ENCODE measurements at places on chromosomes 3 and 15. TPM values are rescaled to one million over a fixed set of nuclear protein-coding genes. Genes with fewer than 3 reads are reported as not detected.

DNA sequence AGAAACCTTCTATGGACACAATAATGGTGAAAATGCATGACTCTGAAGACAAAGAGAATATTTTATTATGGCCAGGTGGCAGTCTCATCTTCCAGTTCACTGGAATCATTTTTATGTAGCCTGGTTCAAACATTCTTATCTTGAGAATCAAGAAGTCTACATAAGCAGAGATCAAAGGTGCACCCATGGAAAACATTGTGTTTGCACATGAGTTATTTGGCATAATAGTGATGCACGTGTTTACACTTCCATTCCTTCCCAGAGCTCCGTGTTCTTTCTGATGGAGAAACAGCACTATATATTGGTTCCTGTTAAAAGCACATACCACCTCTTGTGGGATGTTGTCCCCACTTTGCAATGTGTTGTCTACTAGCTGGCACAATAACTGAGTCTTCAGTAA is 572.2 kb downstream of the GRM7 start:
- no peaks in the 10 kb centered on the region for H3K27me3 ChIP-seq
- no peak overlapping the region for H3K4me3 ChIP-seq
- DNase-seq: no peak
- no peaks in the 10 kb centered on the region for H3K4me1 ChIP-seq
- no peak overlapping the region for H3K27ac ChIP-seq

- peaks cover 23% of the 10 kb centered on the region for H3K4me1 ChIP-seq
- H3K27me3 ChIP-seq: no peaks in the 10 kb centered on the region
- H3K4me3 ChIP-seq: no peak overlapping the region
- peak overlapping the region; percentile 8 for H3K27ac ChIP-seq
Observed at GRCh38 chr15:41695750-41696436, 35.7 kb downstream of the MGA start.

DNA sequence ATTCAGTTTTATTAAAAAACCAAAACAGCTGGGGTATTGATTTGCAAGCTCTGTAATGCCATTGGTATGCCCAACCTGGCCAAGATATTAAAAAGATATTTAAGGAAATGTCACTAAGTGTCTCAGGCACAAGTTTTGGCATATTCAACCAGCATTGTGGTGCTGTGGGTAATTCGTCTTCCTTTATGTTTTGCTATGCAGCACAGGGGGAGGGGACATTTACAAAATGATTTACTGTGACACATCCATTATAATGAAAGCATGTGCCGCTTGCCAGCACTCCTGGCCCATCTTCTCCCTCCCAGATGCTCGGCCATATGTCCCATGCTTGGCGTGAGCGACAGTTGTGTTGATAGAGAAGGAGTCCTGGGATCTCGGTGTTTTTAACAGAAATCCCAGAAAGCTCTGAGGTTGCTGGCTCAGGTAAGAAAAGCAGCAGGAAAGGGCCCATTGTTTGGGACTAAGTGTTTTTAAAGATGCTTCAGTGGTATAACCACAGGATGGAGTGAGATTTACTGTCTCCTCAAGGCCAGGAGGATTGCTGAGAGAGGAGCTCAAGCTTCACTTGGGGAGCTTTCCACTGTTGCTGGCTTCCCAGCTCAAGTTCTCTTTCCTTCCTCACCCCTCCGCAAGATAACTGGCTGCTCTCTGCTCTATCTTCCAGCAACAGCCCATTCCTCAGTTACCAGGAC is 158.2 kb upstream of the TSC22D2 start:
- H3K27ac ChIP-seq: peak overlapping the region; percentile 96
- H3K4me1 ChIP-seq: peaks cover 73% of the 10 kb centered on the region
- H3K4me3 ChIP-seq: no peak overlapping the region
- no peaks in the 10 kb centered on the region for H3K27me3 ChIP-seq
- no peak for DNase-seq

- no peaks in the 10 kb centered on the region for H3K36me3 ChIP-seq
- H3K27me3 ChIP-seq: no peaks in the 10 kb centered on the region
- peaks cover 12% of the 10 kb centered on the region for H3K4me1 ChIP-seq
Observed at GRCh38 chr3:145899241-145899640, 261.7 kb downstream of the PLOD2 start.

- peaks cover 65% of the 10 kb centered on the region for H3K4me1 ChIP-seq
- no peak for DNase-seq
- peaks cover 3% of the 10 kb centered on the region for H3K36me3 ChIP-seq
- peak overlapping the region; percentile 92 for H3K27ac ChIP-seq
Observed at GRCh38 chr3:171307046-171307585, 153.1 kb downstream of the TNIK start.

DNA sequence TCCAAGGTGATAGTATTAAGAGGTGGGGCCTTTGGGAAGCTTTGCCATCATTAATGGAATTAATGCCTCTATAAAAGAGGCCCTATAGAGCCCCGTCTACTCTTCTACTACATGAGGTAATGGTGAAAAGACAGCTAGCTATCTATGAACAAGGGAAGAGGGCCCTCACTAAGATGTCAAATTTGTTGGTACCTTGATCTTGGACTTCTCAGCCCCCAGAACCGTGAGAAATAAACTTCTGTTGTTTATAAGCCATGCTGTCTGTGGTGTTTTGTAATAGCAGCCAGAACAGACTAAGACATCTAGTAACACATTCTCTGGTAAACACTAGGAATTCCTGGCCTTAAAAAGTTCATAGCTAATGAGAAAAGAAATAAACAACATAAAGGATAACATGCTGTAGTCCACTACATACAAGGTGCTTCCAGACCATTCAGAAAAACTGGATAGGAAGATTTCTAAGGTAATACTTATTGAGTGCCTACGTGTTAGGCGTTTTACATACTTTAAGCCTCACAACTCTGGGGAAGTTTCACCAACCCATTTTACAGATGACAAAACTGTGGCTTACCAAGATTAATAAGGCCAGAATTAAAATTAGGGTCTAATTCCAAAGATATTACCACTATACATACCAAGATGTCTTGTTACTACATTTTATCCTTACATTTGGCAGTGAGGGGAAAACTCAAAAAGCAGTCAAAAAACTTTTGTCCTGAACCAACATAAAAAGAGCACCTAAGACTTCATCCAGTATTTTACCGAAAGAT is 3.2 kb downstream of the UBE3A start:
- H3K4me1 ChIP-seq: peaks cover 38% of the 10 kb centered on the region
- no peak overlapping the region for H3K4me3 ChIP-seq
- H3K27ac ChIP-seq: no peak overlapping the region
- no peak for DNase-seq

DNA sequence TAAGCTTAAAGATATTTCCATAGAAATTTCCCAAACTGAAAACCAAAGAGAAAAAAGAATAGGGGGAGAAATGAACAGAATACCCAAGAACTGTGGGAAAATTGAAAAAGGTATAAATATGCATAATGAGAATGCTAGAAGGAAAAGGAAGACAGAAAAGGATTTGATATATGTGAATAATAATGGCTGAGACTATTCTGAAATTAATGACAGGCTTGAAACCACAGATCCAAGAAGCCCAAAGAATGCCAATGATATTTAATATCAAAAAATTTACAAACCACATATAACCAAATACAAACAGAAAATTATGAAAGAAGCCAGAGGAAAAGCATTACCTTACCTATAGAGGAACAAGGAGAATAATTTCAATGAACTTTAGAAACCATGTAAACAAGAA is 153.0 kb downstream of the ANXA2 start:
- peaks cover 43% of the 10 kb centered on the region for H3K27me3 ChIP-seq
- DNase-seq: no peak
- no peak overlapping the region for H3K4me3 ChIP-seq

DNA sequence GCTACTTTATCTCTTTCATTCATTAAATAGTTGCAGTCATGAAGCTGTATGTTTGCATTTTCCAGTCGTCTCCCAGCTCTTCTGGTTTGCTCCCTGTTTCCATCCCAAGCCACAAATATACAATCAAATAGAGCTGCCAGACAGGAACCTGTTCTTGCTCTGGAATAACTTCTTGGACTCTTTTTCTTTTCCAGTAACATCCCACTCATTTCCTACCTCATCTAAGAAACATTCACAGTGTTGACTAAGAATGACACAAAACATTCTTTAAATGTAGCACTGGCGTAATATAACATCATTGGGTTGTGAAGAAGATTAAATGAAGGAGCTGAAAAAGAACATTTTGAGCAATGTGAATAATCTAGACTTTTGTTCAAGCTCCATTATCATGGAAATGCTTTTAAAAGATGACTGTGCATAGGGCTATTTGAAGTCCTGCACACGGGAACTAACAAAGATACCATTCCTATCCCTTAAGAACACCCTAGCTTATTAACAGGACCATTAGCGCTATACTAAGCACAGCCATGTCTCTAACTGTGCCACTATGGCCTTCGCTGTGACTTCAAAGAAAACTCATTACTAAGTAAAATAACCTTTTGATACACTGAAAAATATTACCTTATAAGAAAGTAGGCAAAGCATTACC is 574.0 kb downstream of the NAALADL2 start:
- H3K27me3 ChIP-seq: no peaks in the 10 kb centered on the region
- H3K27ac ChIP-seq: peak overlapping the region; percentile 75
- H3K36me3 ChIP-seq: no peaks in the 10 kb centered on the region
- no peak for DNase-seq

GRCh38 chr3:62835554-62836236 is 39.5 kb downstream of the CADPS start:
- DNase-seq: no peak
- H3K36me3 ChIP-seq: no peaks in the 10 kb centered on the region
- H3K4me3 ChIP-seq: no peak overlapping the region
- no peak overlapping the region for H3K27ac ChIP-seq
- H3K4me1 ChIP-seq: no peaks in the 10 kb centered on the region

GRCh38 chr3:4735243-4735642 is 242.1 kb downstream of the ITPR1 start:
- H3K27me3 ChIP-seq: peaks cover 12% of the 10 kb centered on the region
- no peak overlapping the region for H3K4me3 ChIP-seq
- H3K27ac ChIP-seq: no peak overlapping the region
- H3K4me1 ChIP-seq: peaks cover 60% of the 10 kb centered on the region

GRCh38 chr15:76011627-76012551 is at the start of gene NRG4:
Gene NRG4, minus strand, starts transcription at chr15:76012424. Its CDS starts 1,194 bp downstream, at chr15:76011230.
- H3K27me3 ChIP-seq: peaks cover 65% of the 10 kb centered on the region
- H3K4me1 ChIP-seq: no peaks in the 10 kb centered on the region
- no peak within 1 kb of the TSS for H3K27ac ChIP-seq
- no peak for DNase-seq
- no peak within 1 kb of the TSS for H3K4me3 ChIP-seq
- no peaks in the 10 kb centered on the region for H3K36me3 ChIP-seq

- H3K27ac ChIP-seq: no peak overlapping the region
- no peak overlapping the region for H3K4me3 ChIP-seq
- peaks cover 24% of the 10 kb centered on the region for H3K4me1 ChIP-seq
- H3K36me3 ChIP-seq: peaks cover 2% of the 10 kb centered on the region
- DNase-seq: no peak
- no peaks in the 10 kb centered on the region for H3K27me3 ChIP-seq
Observed at GRCh38 chr15:52438047-52438446, 90.6 kb downstream of the MYO5A start.

- no peak overlapping the region for H3K27ac ChIP-seq
- H3K4me3 ChIP-seq: peak overlapping the region; percentile 96
- peaks cover 27% of the 10 kb centered on the region for H3K27me3 ChIP-seq
Observed at GRCh38 chr15:70100474-70101341, 3.0 kb upstream of the TLE3 start.

DNA sequence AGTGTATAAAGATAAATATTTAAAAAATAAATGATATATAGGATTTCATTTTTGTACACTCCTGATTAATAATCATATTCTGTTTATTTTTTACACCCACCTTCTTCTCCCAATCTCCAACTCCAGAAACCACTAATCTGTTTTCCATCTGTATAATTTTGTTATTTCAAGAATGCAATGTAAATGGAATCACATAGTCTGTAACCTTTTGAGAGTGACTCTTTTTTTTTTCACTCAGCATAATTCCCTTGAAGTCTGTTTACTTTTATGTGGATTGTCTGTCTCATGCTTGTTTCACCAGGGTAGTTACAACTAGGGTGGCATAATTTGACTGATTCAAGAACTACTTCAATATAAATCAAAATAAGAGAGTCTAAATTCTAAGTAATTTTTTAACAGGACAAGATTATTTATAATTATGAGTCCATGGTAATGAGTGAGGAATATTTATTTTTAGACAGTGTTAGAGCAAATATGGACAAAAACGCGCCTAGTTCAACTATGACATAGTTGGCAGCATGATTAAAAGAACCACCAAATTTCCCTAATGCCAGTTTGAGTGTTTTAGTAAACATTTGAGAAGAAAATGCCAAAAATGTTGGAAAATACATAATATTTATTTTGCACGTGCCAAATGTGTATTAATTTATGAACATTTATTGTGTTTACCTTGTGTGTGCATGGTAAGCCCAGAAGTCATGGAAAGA is 19.4 kb upstream of the MFSD1 start:
- DNase-seq: no peak
- no peak overlapping the region for H3K27ac ChIP-seq
- H3K36me3 ChIP-seq: peaks cover 4% of the 10 kb centered on the region
- no peaks in the 10 kb centered on the region for H3K4me1 ChIP-seq

AAGAB gene
- 32.8 TPM for total RNA-seq

TBC1D21 gene
- total RNA-seq: not detected

ADGRG7 gene
- total RNA-seq: not detected

SCN11A gene
- total RNA-seq: 0.18 TPM

ARID3B gene
- 2.8 TPM for total RNA-seq

CHAC1 gene
- total RNA-seq: 39.3 TPM

ZCWPW2 gene
- 1.2 TPM for total RNA-seq

BUB1B gene
- total RNA-seq: 8.0 TPM

DNAH1 gene
- 9.4 TPM for total RNA-seq

ZNF80 gene
- total RNA-seq: not detected

Measured in osteocyte (in vitro differentiated cells).